ENCODE measurements at places on chromosomes 2 and 18.
A peak's percentile ranks its signal among the peaks of the same experiment; 100 is the strongest.

- no peak for DNase-seq
Measured at GRCh38 chr2:162524192-162524591, 180.3 kb downstream of the GCA start.

DNA sequence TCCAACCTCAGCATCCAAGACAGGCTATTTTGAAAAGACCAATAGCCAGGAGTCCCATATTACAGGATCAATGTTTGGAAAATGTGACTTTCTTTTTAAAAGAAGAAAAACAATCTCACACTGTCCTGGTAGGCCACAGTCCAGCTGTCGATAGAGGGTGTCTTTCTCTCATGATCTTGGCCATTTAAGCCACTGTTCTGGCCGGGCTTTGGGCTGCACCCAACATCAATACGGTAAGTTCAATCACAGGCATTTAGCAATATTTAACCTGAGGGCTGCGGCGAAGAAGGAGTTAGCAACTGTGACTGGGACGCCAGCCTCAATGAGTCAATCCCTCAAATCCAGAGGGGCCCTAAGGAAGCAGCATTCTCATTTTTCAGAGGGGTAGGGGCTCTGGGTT lies 69.0 kb downstream of the CELF4 start:
- DNase-seq = no peak

DNA sequence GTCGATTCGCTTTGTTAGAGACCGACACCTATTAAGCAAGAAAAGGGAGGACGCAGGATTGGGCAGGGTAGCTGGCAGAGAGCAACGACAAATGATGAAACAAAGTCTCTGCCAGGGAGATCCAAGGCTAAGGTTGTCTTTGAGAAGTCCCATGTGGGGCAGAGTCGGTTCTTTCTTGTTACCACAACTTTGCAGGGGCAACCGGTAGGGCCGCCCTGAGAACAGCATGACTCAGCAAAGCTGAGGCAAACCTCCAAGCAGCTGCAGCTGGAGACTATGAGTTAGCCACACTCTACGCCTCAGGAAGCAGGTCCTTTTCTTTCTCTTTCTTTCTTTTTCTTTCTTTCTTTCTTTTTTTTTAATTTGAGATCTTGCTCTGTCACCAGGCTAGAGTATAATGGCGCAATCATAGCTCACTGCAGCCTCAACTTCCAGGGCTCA lies 452.3 kb upstream of the ID2 start:
- peak; percentile 33 for DNase-seq

DNA sequence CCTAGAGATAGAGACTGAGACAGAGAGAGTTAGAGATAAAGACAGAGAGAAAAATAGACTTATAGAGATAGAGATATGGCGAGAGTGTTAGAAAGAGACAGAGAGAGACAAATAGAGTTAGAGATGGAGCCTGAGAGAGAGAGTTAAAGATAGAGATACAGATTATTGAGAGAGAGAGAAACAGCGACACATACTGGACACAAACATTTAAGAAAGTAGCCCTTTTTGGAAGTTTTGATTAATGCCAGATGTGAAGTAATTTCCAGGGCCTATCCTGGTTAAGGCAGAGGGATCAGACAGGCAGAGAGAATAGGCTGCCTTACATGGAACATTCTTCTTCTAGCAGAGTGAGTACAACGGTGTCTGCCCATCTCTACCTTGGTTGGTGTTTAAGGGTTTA lies 311.6 kb upstream of the CDH7 start:
- DNase-seq = no peak

DNA sequence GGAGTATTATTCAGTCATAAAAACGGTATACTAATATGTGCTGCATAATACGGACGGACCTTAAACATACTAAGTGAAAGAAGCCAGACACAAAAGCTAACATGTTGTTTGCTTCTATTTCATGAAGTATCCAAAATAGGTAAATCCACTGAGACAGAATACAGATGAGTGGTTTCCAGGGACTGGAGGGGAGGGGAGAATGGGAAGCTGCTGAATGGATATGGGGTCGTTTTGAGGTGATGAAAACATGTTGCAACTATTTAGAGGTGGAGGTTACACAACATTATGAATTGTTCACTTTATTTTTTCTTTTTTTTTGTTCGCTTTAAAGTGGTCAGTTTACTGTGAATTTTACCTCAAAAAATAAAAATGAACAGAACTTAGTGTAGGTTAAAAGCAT lies 52.9 kb downstream of the RAB10 start:
- no peak for DNase-seq

DNA sequence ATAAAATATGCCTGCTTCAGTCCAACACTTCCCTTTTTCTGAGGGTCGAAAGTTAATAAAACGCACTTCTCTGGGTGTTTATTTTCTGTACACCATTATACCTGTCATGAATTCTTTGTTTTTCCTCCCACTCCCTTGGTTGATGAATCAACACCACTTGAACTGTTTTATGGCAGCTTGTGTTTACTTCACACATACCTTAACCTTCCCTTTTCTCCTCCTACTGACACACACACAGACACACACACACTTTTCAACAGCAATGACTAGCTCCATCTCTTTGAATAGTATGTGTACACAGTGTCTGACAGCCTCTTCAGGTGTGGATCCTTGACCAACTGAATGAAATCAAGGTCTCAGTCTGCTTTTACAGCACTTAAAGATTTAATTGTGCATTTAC lies 91.3 kb downstream of the SATB2 start:
- DNase-seq = no peak

Data from stimulated activated CD4-positive, alpha-beta T cell treated with anti-CD3 and anti-CD28 coated beads, Interleukin-4, amount 100 ng/mL, for 1 hour (primary cell).